ENCODE measurements at places on chromosomes 5 and 9.
A peak's percentile ranks its signal among the peaks of the same experiment; 100 is the strongest.

DNA sequence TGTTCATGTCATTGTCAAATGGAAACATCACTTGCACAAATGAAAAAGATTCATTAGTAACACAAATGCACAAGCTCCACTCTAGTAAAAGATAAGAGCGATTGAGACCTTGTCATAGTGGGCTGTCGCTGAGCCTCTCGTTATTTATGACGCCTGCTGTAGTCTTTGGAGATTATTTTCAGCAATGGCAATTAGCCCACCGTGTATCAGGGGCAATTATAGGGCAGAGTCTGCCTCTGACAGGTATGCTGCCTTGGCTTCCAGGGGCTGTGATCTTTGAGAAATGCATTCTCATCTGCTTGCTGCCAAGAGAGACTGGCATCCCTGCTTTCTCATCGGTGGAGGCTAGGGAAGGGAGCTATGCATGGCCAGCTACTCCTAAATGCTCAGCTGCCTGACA lies 426.8 kb upstream of the CLINT1 start:
- no peak for DNase-seq

DNA sequence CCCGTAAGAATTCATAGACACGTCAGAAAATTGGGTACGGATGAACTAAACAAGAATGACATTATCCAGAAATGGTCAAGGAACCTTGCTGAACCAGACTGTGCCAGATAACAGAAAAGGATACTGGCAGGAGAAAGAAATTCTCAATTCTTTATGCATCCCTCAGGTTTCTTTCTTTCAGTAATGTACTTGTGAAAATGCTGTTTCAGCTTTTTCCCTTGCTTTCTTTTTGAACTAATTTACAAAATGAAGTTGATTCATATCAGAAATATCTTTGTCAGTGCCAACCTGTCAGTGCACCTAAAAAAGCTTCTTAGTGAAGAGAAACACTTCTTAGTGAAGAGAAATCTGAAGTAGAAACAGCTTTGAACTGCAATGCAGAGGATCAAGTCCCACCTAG lies 643.6 kb upstream of the RORB start:
- DNase-seq = no peak

DNA sequence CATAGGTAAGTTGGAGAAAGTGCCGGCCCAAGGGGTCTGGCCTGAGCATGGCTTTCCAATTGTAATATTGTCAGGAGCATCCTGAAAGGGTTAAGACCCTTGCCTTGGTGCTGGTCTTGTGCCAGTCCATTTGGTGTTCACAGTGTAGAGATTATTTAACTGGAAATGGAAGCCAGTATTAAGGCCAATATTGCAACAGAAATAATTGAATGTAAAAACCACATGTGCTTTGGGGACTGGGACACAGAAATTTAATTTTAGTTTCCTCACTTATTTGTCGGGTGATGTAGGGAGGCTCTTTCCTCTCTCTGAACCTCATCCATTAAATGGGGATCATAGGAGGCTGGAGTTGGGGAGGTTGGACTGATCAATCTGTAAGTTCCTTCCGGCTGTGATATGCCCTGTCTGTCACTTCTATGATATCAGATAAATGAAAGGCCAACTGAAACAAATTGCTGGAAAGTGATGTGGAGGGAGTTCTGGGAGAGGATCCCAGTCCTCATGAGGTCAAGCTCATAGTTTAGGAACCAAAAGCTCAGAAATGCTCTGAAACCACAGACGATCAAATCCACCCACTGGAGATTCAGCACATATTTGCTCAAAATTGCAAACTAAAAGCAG lies 54.8 kb upstream of the COL15A1 start:
- no peak for DNase-seq

DNA sequence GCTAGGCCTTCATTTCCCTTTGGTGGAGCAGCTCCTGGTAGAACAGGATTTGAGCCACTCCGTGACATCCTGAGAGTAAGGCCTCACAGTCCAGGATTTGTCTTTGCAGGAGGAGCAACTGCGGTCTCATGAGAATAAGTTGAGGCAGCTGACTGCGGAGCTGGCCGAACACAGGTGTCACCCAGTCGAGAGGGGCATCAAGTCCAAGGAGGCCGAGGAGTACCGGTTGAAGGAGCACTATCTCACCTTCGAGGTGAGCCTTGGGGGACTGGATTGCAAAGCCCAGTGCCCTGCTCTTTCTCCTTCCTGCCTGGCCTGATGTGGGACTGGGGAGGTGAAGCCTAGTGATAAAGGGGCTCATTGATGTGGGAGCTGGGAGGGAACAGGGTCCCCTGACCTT lies 44.3 kb downstream of the PSD2 start:
- no peak for DNase-seq

GRCh38 chr9:120928483-120929228 lies 2.1 kb upstream of the TRAF1 start:
- DNase-seq = peak; percentile 34

GRCh38 chr5:89729623-89730301 lies 679.8 kb downstream of the CETN3 start:
- no peak for DNase-seq

- no peak for DNase-seq
Measured at GRCh38 chr5:116428966-116429365, 145.7 kb downstream of the SEMA6A start.

DNA sequence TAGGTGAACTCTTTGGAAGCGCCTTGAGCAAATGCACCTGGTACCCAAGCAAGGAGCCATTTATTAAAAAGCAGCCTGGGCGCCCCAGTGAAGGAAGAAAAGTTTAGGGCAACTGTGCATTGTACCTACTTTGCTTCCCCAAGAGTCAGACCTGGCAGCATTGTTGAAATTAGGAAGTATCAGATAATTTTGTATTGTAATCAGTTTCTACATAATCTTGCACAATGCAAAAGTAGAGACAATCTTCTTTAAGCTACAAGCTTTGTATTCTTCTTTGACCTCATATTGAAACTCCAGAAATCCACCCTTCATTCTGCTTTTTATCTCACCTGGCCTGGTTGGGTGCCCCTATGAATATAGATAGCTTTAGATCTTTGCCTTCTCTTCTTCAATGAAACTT lies 490.8 kb downstream of the RASEF start:
- DNase-seq = no peak

DNA sequence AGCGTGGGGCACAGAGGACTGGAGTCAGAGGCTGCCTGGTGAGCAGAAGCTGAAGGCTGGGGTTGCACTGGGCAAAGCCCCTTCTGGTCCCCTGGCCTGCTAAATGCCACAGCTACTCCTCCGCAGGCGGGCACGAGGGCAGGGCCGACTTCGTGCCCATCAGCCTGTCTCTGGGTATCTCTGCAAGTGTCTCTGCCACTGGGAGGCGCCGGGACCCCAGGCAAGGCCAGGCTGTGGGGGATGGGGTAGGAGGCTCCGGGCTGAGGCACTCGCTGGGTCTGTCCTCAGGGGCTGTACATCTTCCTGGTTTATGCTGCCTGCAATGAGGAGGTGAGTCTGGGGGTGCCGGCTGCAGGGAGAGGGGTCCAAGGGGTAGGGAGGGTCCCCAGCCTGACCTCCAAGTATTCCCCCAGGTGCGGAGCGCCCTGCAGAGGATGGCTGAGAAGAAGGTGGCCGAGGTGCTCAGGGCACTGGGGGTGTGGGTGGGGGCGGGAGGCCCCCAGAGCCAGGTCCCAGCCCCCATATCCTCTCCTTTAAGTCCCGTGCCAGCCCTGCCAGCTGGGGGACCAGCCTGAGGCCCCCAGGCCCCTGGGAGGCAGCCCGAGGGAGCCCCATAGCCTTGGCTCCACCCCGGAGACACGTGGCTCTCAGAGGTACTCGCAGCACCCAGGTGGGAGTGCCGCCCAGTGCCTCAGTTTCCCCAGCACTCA lies 25.1 kb downstream of the ADGRD2 start:
- no peak for DNase-seq

DNA sequence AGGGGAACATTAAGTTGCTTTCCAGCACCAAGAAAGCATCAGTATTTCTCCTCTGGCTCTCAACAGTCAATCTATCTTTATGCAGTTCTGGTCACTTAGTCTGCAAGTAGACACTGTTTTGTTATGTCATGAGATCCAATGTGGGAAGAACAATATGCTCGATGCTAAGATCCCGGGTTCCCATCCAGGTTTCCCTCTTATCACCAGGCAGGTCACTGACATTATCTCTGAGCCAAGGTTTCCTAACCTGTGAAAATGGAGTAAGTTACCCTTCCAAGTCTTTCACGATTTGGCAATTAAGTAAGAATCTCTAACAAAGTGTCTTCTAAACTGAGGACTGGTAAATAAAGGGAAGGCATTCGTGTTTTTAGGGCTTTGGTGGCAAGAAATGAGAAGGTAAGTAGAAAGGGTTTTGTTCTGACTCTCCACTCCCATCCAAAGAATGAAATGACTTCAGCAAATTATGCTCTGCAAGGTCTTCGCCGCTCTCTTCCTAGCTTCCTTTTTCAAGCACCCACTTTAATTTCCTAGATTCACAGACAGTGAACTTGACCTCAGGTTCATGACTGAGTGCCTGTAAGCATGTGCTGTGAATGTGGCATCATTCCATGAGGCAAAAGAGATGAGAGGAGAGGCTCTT lies 86.4 kb downstream of the DCP2 start:
- no peak for DNase-seq

DNA sequence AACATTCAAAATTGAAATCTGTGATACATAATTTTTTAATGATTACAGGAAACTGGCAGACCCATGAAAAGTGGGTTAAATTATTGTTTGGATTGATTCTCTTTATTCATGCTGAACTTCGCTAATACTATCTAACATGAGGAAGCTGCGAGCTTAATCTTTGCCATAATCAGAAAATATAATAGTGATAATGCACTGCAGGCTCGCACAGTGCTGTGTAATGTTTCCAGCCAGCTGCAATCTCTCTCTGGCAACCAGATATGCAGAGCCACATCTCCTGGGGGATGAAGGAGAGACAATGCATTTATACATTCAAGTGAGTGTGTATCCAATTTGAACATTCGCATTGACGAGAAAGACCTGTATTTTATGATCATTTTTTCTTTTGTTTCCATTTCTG lies 669.7 kb upstream of the RGMB start:
- DNase-seq = no peak

- DNase-seq = no peak
Measured at GRCh38 chr5:61267116-61267515, 64.9 kb upstream of the ZSWIM6 start.

DNA sequence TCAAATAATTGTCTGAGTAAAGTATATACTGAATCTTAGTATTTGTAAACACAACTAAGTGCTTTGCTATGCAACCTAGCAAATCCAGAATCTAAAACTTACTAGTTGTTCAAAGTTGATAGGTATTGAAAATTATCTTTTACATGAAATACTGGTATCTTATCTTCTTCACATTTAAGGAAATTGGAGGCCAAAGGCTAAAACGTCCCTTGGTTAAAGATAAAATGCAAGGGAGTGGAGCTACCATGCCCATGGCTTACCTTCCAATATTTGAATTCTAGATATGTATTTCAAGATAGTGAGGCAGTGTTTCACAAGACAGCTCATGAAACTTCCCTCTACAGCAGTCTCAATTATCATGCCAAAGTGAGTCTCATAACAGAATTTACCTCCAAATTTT lies 373.5 kb downstream of the KIAA0825 start:
- DNase-seq = no peak

DNA sequence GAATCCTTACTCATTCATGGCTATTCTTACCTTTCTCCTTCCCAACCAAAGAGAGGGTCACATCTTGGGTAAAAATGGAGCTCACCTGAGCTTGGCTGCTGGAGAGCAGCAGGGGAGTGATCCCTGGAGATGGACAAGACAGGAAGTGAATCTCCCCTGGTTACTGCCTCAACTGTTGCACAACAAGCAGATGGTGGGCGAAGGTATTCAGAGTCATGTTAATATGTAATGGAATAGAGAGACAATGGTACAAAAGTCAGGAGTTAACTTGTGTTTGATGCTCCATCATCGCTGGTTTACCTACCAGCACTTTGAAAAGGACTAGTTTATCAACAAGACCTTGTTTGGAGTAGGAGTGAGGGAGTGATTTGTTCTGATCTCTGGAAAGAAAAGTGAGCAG lies 13.0 kb upstream of the PLPP1 start:
- DNase-seq = no peak

DNA sequence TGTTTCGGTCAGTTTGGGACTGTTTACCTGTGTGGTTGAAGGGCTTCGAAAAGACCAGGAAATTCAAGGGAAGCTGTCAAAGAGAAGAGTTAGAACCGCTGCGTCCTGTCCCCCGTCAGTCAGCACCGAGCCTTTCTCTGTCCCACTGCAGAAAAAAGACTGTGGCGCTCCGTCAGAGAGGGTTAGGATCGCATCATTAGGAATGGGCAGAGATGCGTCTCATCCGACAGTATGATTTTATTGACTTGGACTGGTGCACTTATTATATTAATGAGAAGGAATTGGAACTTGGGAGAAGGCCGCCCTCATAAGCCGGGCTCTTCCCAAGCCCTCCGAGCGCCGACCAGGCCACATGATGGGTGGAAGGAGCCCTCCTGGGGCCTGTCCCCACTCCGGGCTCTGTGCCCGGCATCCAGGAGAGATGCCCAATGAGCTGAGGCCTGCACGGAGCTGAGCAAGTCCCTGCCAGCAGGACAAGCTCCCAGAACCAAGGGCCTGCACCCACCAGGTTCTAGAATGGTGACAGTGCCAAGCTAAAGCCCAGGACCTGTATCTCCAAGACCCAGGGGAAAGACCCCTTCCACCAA lies 71.5 kb downstream of the NEK6 start:
- no peak for DNase-seq

DNA sequence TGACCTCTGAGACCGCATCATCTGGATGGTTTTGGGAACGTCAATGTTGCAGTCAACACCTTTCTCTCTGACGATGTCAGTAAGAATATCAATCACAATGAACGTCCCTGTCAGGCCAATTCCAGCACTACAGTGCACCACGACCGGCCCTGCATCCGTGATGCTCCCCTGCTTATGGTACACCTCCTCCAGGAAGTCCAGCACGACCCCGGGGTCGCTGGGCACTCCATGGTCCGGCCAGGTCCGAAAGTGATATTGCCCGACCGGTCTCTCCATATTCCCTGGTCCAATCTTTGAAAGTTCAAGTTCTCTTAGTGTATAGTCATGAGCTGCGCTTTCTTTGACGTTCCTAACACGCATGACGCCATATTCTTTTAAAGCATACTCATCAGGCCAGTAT lies 203.6 kb upstream of the PRDM9 start:
- DNase-seq = no peak

DNA sequence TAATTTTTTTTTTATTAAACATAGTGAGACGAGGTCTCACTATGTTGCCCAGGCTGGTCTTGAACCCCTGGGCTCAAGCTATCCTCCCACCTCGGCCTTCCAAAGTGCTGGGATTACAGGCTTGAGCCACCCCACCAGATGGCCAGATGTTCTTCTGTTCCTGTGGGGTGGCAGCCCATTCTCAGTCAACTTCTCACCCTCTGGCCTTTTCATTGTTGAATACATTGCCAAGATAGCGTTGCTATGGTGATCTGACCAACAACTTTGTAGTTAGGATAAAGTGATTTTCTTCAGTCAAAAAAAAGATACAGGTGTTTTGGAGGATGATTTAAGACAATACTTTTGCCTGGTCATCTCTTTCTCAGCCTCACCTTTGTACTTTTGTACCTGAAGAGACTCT lies 109.1 kb downstream of the EGFLAM start:
- no peak for DNase-seq

GRCh38 chr9:123495731-123496130 lies 139.7 kb downstream of the CRB2 start:
- no peak for DNase-seq

- no peak for DNase-seq
Measured at GRCh38 chr5:97242341-97242740, 59.3 kb upstream of the RIOK2 start.

GRCh38 chr9:99210572-99210971 lies 11.2 kb downstream of the ALG2 start:
- DNase-seq = no peak

- no peak for DNase-seq
Measured at GRCh38 chr9:86069206-86069869, 30.0 kb downstream of the GOLM1 start.

All from NCI-H2029 (cell line).